ENCODE measurements at places on chromosomes 2 and 18. TPM values are rescaled to one million over a fixed set of nuclear protein-coding genes. Genes with fewer than 3 reads are reported as not detected.

The UGT1A9 gene
- polyA plus RNA-seq, result not detected

The CRYGC gene
- polyA plus RNA-seq, result not detected

The SPATA3 gene
- polyA plus RNA-seq, result not detected

The CHRNG gene
- polyA plus RNA-seq, result not detected

The ITPRIPL1 gene
- 39.1 TPM for polyA plus RNA-seq

The VWC2L gene
- polyA plus RNA-seq, result not detected

The PID1 gene
- not detected for polyA plus RNA-seq

The EPG5 gene
- 6.5 TPM for polyA plus RNA-seq

The COL3A1 gene
- not detected for polyA plus RNA-seq

The ATP6V1B1 gene
- not detected for polyA plus RNA-seq

The C2orf81 gene
- not detected for polyA plus RNA-seq

The DOK1 gene
- polyA plus RNA-seq, result 28.4 TPM

The IL36RN gene
- polyA plus RNA-seq, result not detected

The MYO5B gene
- not detected for polyA plus RNA-seq

The TMEM18 gene
- polyA plus RNA-seq, result 22.0 TPM

The RFX8 gene
- not detected for polyA plus RNA-seq

The GPR45 gene
- not detected for polyA plus RNA-seq

The FRZB gene
- not detected for polyA plus RNA-seq

The SCN9A gene
- polyA plus RNA-seq, result 0.78 TPM

The SEC11C gene
- polyA plus RNA-seq, result 206 TPM

The FBLN7 gene
- polyA plus RNA-seq, result not detected
